Fibroblast of skin of left biceps (primary cell): ENCODE measurements at places on chromosomes 5 and 9.

DNA sequence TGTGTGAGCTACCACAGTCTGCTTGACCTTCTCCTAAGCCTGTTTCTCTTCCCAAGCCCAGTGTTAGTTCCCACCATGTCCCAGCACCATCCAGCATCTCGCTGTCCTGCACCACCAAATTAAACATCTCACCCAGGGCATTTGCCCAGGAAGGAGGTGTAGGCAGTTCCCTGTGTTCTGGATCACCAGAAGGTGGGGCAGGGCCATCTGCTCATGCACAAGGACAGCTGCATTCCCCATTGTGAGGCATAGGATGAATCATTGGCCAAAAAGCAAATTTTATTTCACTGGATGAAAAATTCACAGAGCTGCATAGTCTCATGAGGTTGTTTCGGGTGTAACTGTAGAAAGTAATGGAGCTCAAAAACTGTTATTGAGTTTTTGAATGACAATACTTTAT is 89.5 kb upstream of the GRIA1 start:
- DNase-seq: no peak

- DNase-seq: no peak
These were observed 37.0 kb downstream of the HABP4 start for GRCh38 chr9:96487029-96487396.

- no peak for DNase-seq
These were observed 60.6 kb downstream of the TMEM174 start for GRCh38 chr5:73233461-73234203.

DNA sequence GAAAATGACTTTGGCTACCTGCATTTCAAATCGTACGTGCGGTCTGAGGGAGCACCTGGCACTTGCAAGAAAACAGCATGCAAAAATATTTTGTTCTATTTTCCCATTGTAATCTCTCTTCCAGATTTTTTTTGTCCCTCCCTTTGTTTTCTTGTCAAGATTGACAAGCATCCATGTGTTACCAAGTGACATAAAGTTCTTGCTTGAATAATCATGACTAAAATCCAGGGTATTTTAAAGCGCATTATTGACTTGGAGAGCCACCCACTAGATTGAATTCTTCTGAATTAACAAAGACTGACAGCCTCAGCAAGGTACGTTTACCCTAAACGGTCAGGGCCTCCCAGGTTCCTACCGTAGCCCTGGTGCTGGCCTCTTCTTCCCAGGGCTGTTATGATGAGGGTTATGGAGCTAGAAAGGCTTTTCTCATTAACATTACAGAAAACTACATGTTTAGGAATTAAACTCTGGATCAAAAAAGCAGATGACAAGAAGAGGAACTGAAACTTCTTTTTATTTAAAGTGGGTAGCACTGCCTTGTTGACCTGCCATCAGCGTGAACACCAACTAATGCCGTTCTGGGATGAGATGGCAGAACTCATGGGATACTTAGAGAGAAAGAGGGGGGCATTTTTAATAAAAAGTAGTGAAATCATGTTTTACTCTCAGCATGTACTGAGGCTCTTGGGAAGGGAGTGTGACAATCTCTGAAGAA is 297.0 kb downstream of the EFNA5 start:
- no peak for DNase-seq

GRCh38 chr5:166287866-166288265 is 2003.6 kb upstream of the WWC1 start:
- DNase-seq: no peak

DNA sequence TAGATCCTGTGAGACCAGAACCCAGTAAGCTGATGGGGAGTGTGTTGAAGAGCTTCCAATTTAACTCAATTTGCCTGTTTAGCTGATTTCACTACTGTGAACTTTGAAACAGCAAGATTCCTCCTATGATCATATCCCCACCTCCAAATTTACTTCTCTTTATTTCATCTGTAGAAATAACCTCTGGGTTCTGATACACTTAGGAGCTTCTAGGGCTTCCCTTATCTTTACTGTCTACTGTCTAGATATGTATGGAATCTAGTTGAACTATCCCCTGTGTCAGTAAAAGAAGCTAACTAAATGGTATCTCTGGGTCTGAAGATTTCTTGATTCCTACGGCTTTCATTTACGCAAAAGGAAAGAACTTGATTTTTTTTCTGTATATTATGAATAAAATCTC is 116.8 kb downstream of the GCNT1 start:
- no peak for DNase-seq
